ENCODE measurements at places on chromosomes 12 and 14. TPM values are rescaled to one million over a fixed set of nuclear protein-coding genes. Genes with fewer than 3 reads are reported as not detected.

- peak; percentile 91 for DNase-seq
These were observed at the start of gene SLC11A2 for GRCh38 chr12:51025836-51026638. Gene SLC11A2, minus strand, starts transcription at chr12:51026384. Its CDS starts 15,656 bp downstream, at chr12:51010728.

- DNase-seq = no peak
These were observed 21.5 kb upstream of the SOCS2 start for GRCh38 chr12:93550748-93551611.

The RFX4 gene
- total RNA-seq = not detected

The PLD4 gene
- 0.04 TPM for total RNA-seq

The CLSTN3 gene
- total RNA-seq = 17.7 TPM

Data from CD8-positive, alpha-beta memory T cell (primary cell).